Muscle of arm (tissue), 14 donors: ENCODE measurements at places on chromosomes 13 and 19. TPM values are rescaled to one million over a fixed set of nuclear protein-coding genes. Genes with fewer than 3 reads are reported as not detected.

- no peak for DNase-seq
Observed at GRCh38 chr13:111121506-111121905, 6.4 kb downstream of the ARHGEF7 start.

Gene AP3D1
- 50.8 TPM for polyA plus RNA-seq

GRCh38 chr13:98427331-98427995 lies 149.4 kb downstream of the STK24 start:
- DNase-seq = no peak

DNA sequence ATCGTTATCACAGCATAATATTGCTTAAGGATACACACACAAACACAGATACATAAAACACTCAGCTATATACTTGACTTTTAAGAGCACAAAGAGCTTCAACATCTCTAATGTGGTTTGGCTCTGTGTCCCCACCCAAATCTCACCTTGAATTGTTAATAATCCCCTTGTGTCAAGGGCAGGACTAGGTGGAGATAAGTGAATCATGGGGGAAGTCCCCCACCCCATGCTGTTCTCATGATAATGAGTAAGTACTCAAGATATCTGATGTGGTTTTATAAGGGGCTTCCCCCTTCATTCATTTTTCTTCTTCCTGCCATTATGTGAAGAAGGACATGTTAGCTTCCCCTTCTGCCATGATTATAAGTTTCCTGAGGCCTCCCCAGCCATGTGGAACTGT lies 481.4 kb downstream of the PCDH9 start:
- DNase-seq = no peak

DNA sequence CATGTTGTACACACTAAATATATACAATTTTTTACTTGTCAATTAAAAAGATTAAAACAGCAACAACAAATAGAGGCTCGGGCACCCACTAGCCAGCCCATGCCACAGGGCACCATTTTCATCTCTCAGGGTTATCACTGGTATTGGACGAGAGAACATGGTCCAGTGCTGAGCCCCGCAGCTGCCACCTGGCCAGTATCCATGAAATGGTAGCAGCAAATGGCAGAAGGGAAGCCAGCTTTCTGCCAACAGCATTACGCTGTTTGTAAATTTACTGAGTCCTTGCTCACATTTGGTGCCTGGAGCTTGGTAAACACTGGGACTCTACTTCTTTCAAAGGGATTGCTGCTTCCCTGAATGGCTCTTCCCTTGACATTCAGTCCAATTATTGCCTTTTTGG lies 87.9 kb upstream of the WASF3 start:
- no peak for DNase-seq
